Stimulated activated CD4-positive, alpha-beta T cell treated with anti-CD3 and anti-CD28 coated beads, Interleukin-1b, Interleukin-23, amount 100 ng/mL, for 1 hour (primary cell): ENCODE measurements at places on chromosomes 3 and 15.

DNA sequence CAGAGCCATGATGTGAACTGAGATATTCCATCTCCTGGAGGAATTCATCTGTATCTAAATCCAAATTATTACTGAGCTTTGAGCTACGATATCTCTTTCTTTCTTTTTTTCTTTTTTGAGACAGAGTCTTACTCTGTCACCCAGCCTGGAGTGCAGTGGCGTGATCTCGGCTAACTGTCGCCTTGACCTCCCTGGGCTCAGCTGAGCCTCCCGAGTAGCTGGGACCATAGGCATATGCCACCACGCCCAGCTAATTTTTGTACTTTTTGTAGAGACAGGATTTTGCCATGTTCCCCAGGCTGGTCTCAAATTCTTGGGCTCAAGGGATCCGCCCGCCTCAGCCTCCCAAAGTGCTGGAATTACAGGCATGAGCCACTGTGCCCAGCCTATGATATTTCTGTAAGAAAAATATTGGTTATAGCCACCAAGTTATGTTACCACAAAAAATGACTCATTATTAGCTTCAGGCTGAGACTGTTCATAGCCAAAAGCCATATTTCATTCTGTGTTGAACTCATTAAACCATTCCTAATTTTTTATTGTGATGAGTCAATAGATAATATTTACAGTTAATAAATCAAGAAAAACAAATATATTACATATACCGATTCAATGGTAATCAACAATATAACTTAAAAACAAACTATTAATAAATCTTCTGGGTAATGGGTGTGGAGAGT, 27.1 kb upstream of the SLC30A4 start:
- DNase-seq, result no peak

DNA sequence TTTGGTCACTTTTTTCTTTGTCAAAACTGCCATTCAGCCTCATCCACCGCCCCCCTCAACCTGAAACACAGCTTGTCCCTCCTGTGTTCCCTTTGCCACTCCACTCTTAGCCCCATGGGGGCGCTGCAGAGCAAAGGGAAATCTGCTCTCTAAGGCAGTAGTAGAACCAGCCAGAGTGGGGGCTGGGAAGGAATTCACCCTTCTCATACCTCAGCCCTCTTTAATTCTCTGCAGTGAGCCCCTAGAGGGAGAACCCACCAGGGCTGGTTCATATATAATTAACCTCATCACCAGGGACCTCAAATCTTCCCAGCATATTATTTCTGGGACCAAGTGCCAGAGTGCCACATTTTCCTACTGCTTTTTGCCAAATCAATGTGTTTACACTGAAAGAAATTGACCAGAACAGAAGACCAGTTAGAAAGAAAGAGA, 2.8 kb upstream of the BCL6 start:
- peak; percentile 92 for DNase-seq

- DNase-seq, result no peak
Measured at GRCh38 chr3:24503616-24504113, 9.0 kb upstream of the THRB start.

- no peak for DNase-seq
Measured at GRCh38 chr3:80238606-80239005, 470.8 kb upstream of the ROBO1 start.

DNA sequence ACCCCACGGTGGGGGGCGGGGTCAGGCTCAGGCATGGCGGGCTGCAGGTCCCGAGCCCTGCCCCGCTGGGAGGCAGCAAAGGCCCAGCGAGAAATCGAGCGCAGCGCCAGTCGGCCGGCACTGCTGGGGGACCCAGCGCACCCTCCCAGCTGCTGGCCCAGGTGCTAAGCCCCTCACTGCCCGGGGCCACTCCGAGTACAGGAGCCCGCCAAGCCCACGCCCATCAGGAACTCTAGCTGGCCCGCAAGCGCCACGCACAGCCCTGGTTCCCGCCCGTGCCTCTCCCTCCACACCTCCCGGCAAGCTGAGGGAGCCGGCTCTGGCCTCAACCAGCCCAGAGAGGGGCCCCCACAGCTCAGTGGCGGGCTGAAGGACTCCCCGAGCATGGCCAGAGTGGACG, 29.2 kb downstream of the SCAPER start:
- DNase-seq, result no peak

DNA sequence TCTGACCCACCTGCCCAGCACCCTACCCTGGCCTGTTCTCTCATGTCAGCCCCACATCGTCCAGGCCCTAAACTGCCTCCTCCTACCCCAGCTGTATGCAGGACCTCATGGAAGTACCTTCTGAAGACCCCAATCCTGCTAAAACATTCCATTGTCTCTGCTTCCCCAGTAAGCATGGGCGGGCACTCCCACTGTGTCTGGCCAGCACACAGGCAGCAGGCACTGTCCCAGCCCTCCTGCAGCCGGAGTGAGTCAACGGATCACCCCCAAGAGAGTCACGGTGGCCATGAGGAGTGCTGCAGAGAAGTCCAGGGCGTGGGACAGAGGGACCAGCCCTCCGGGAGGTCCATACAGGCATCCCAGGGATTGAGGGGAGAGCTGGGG, 36.4 kb upstream of the SLCO2A1 start:
- no peak for DNase-seq

- no peak for DNase-seq
Measured at GRCh38 chr3:147008458-147008857, 397.9 kb downstream of the ZIC4 start.

DNA sequence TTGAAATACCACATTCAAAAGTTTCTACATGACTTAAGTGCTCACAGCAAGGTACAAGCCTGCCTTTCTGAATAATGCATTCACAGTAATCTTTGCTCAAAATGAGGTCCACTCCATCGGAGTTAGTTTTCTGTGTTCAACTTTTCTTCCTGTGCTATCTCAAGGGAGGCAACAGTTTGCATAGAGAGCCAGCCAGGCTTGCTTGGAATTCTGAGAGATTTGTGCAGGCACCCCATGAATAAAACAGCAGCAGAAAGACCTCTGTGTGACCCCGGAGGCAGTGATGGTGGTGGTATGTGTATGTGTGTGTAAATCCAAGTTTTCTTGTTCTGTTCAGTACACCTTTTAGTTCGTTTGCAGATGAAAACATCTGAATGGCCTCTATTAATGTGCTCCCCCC, 124.0 kb downstream of the ADAMTS9 start:
- no peak for DNase-seq

GRCh38 chr15:59388670-59389069, 16.0 kb upstream of the MYO1E start:
- no peak for DNase-seq

DNA sequence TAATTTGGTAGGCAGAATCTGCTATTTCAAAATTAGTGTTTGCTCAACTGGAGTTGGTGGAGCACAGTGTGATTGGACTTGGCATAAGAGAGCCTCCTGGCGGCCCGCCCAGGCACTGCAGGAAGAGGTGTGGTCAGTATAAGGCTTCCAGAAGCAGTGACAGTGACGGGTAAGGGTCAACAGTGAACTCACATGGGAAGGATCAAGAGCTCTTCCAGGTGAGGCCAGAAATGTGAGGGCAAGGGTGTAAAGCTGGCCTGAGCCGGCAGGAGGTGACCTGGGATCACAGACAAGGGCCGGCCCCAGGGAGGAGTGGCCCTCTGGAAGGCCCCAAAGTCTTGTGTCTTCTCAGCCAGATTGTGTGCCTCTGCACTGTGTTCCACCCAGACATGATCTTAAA, 93.2 kb upstream of the RNF7 start:
- peak; percentile 7 for DNase-seq

DNA sequence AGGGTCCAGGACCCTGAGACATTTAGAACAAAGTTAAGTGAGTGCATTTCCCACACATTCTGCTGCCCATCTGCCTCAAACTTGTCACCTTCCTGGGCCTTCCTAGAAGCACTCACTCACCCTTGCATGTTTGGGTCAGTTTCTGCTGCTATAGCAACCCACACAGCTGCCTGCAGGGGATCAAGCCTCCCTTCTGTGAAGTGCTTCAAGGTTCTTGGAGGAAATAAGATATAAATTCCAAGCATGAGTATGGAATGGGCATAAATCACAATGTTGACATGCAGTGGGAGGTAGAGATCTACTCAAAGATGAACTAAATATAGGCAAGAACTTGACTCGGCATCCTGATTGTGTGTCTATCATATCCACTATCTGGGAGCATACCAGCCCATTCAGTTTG, 140.4 kb downstream of the SLC9A9 start:
- DNase-seq, result no peak

GRCh38 chr3:121508389-121508788, 37.4 kb downstream of the POLQ start:
- no peak for DNase-seq

GRCh38 chr15:85550283-85550682, 169.9 kb downstream of the AKAP13 start:
- DNase-seq, result no peak

GRCh38 chr15:35181538-35181937, 96.4 kb upstream of the NANOGP8 start:
- no peak for DNase-seq
